ENCODE measurements at places on chromosomes 5 and 9.

DNA sequence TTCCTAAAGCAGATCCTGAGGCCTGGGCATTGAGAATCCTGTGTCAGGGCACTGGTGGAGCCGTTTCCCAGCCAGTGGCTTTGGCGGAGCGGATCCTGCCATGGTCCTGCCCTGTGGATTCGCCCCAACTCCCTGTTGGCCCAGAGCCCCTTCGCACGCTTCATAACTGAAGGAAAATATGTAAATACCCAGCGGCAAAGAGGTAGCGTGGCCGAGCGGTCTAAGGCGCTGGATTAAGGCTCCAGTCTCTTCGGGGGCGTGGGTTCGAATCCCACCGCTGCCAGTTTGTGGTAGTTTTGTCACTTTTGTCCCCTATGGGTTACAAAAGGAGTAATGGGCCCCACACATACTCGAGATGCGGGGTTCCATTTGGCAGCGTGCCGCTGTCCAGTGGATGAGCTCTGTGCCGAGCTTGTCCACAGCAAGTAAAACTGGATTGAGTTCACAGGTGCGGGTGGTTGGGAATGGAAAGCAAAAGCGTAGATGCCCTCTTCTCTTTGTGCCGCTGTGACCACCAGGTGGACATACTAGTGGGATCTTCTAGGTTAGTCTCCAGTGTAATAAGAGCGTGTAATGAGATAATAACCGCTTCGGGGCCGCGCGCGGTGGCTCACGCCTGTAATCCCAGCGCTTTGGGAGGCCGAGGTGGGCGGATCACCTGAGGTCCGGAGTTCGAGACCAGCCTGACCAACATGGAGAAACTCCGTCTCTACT lies 17.3 kb downstream of the TRIM7 start:
- peaks cover 18% of the 10 kb centered on the region for H3K36me3 ChIP-seq
- peak; percentile 80 for DNase-seq
- H3K27ac ChIP-seq: peak overlapping the region; percentile 94
- H3K4me3 ChIP-seq: peak overlapping the region; percentile 99
- peaks cover 47% of the 10 kb centered on the region for H3K4me1 ChIP-seq
- peaks cover 57% of the 10 kb centered on the region for H3K27me3 ChIP-seq

DNA sequence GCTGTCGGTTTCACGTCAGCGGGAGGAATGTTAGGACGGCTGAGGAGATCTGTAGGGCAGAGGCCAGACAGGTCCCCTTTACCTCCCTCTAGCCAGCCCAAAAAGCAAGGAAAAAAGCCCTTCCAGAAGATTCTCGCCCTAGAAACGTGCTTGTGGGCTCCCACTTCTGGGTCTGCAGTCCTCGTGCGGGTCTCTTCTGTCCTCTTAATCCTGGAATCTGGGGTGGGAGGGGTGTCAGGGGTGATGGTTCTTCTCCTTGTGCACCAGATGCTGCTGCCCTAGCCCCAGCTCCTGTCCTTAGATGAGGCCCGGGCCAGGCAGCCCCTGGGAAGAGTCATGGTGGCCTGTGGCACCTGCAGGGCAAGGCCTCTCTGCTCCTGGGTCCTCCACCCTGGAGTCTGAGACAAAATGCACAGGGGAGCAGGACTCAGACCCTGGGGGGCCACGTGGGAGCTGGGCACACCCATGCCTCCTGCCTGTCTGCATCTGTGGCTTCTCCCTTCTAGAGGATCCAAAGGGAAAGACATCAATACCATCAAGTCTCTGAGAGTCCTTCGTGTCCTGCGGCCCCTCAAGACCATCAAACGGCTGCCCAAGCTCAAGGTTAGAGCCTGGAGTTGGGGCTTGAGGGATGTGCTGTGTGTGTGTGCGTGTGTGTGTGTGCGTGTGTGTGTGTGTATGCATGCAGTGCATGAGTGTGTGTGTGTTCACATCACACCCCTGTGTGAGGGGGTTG lies 174.2 kb downstream of the CACNA1B start:
- H3K4me3 ChIP-seq: no peak overlapping the region
- DNase-seq: no peak
- H3K4me1 ChIP-seq: no peaks in the 10 kb centered on the region
- no peak overlapping the region for H3K27ac ChIP-seq
- H3K36me3 ChIP-seq: no peaks in the 10 kb centered on the region

- no peak for DNase-seq
- no peak overlapping the region for H3K27ac ChIP-seq
These were observed 148.7 kb upstream of the RANBP3L start for GRCh38 chr5:36450229-36451014.

DNA sequence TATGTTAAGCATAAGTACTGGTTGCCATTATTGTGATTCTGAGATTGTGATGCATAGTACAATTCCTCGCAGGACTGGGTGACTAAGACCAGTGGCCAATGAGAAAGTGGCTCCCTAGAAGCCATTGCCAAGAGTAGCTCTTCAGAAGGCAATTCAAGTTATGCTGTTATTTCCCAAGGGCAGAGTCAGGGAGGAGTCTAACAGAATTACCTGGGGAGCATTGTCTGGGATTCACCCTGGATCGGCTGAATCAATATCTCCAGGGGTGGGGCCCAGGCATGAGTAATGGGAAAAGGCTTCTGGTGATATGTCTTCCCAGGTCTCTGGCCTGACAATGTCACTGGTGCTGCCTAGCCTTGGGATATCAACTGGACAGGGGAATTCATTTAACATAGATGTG lies 10.9 kb upstream of the ARHGEF28 start:
- H3K27ac ChIP-seq: no peak overlapping the region
- no peaks in the 10 kb centered on the region for H3K36me3 ChIP-seq
- H3K4me1 ChIP-seq: no peaks in the 10 kb centered on the region

DNA sequence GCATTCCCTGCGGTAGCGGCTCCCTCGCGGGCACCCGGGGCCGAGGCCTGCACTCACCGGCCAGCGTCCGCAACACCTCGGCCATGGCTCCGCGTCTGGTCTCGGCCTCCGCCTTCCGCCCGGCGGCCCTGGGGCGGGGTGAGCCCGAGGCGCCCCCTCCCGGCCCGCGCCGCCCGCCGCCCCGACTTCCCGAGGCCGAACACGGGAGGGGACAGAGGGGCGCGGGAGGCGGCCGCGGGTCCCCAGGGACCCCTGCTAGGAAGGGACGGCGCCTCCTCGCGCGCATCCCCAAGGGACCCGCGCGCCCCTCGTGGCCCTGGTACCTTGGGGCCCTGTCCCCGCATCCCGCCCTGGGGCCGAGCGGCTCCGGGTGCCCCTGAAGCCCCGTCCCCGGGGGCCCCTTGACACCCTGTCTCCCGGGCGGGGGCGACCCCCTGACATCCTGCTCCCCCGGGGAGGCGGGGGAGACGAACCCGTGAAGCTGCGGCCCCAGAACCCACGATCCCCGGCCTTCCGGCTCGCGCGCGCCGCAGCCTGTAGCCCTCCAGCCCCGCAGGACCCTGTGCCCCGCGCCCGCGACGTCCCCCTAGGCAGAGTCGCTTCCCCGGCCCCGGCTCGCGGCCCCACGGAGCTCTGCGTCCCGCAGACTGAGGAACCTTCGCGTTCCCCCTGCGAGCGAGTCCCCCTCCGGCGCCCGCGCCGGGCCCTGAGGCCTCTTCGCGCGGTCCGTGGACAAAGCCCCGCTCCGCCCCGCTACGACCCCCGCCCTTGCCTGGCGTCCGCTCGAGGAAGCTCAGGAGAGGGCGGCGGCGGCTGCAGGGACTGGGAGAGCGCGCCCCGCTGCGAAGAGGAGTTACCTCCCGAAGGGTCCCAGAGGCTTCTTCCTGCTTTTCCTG lies at the start of gene ABO:
TSS of gene ABO (minus strand) at position 97 of the 896 bp plus-strand sequence.
- no peak for DNase-seq
- peaks cover 83% of the 10 kb centered on the region for H3K27me3 ChIP-seq
- H3K4me1 ChIP-seq: no peaks in the 10 kb centered on the region
- no peaks in the 10 kb centered on the region for H3K36me3 ChIP-seq

DNA sequence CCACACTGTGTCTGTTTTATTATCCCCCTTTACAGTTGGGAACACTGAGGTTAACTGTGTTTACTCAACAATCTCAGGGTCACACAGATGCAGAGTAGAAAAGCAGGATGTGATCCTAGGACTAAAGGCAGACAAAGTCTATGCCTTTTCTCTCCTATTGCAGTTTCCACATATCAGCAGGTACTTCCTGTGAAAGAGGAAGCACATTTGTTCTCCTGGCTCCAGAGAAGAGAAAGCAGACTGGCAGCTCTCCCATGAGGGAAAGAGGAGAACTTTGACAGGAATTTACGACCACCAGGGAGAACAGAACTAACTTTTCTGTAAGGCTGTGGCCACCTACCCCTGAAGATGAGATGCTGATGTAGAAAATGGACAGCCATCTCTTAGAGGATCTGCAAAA lies 84.2 kb upstream of the TNC start:
- peaks cover 4% of the 10 kb centered on the region for H3K27me3 ChIP-seq
- peaks cover 8% of the 10 kb centered on the region for H3K4me1 ChIP-seq
- H3K27ac ChIP-seq: no peak overlapping the region
- no peaks in the 10 kb centered on the region for H3K36me3 ChIP-seq
- no peak overlapping the region for H3K4me3 ChIP-seq

- no peak overlapping the region for H3K4me3 ChIP-seq
- no peaks in the 10 kb centered on the region for H3K27me3 ChIP-seq
- peaks cover 37% of the 10 kb centered on the region for H3K4me1 ChIP-seq
These were observed 330.7 kb upstream of the ADAMTSL1 start for GRCh38 chr9:18143073-18143745.

- peaks cover 11% of the 10 kb centered on the region for H3K4me1 ChIP-seq
- H3K27ac ChIP-seq: no peak overlapping the region
- no peaks in the 10 kb centered on the region for H3K27me3 ChIP-seq
- no peak for DNase-seq
- no peak overlapping the region for H3K4me3 ChIP-seq
- H3K36me3 ChIP-seq: no peaks in the 10 kb centered on the region
These were observed 101.2 kb downstream of the BNC2 start for GRCh38 chr9:16769291-16769690.

DNA sequence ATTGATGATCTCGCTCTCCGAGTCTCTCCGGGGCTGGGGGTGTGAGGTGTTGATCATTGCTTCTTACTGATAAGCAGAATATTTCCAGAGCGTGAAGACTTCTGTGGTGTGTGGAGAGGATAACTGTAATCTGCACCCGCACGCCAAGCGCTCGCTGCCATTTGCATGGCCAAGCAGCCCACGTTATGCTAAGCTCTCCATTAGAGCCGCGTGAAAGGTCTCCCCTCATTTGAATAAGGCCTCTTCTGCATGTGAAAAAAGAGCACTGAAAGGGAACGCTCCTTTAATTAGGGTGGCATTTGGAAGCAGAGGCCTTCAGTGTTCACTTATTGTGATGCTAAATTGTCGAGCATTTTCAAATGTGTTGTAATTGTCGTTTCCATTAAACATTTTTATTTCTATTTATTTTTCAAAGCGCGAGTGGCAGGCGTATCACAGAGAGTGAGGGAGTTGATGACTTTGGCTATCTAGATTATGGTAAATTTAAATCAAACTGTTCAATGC lies 163.6 kb upstream of the IRX2 start:
- no peak overlapping the region for H3K27ac ChIP-seq
- H3K27me3 ChIP-seq: peaks cover 4% of the 10 kb centered on the region
- H3K4me1 ChIP-seq: peaks cover 8% of the 10 kb centered on the region
- H3K36me3 ChIP-seq: no peaks in the 10 kb centered on the region
- no peak for DNase-seq

GRCh38 chr5:32812399-32812798 lies 101.3 kb downstream of the NPR3 start:
- H3K4me1 ChIP-seq: no peaks in the 10 kb centered on the region
- no peak overlapping the region for H3K4me3 ChIP-seq
- no peaks in the 10 kb centered on the region for H3K27me3 ChIP-seq
- H3K36me3 ChIP-seq: peaks cover 2% of the 10 kb centered on the region
